SK-N-SH (cell line): ENCODE measurements at places on chromosomes 4 and X. TPM values are rescaled to one million over a fixed set of nuclear protein-coding genes. Genes with fewer than 3 reads are reported as not detected.

DNA sequence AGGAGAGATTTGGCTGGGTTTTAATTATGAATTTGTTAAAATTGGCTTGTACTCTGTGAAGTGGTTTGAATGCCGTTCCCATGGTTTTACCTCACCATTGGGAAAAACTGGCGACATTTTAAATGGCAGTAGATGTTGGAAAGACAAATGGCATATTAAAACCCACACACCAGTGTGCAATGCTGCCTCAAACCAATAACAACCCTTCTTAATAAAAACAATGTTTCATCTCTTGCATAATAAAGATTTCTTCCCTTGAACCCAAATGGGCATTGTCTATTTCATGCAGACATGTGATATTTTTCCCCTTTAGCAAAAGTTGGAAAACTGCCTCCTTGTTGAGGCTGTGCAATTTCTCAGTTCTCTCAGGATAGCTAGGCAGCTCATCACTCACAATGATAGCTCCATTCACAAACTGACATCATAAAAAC lies 33.7 kb downstream of the GABRB1 start:
- DNase-seq, result no peak

DNA sequence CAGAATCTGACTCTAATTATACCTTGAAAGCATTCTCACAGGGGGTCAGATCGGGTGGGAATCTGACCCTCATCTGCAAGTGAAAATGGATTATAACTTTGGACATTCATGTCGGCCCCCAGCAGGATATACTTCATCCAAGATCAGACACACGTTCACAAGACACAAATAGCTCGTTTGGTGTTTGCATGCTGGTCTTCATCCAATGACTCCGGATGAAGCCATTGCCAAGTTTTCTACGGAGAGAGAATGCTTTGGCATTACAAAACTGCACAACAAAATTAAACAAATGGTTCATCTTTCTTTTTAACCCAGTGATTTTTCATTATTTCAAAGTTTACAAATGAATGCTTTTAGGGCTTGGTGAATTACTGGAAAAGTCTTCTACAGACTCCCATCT lies 105.5 kb downstream of the MID1 start:
- no peak for DNase-seq

GRCh38 chrX:153669174-153669890 lies 4.3 kb downstream of the PNCK start:
- peak; percentile 83 for DNase-seq

GRCh38 chr4:73067971-73068394 lies 1.5 kb downstream of the COX18 start:
- no peak for DNase-seq

DNA sequence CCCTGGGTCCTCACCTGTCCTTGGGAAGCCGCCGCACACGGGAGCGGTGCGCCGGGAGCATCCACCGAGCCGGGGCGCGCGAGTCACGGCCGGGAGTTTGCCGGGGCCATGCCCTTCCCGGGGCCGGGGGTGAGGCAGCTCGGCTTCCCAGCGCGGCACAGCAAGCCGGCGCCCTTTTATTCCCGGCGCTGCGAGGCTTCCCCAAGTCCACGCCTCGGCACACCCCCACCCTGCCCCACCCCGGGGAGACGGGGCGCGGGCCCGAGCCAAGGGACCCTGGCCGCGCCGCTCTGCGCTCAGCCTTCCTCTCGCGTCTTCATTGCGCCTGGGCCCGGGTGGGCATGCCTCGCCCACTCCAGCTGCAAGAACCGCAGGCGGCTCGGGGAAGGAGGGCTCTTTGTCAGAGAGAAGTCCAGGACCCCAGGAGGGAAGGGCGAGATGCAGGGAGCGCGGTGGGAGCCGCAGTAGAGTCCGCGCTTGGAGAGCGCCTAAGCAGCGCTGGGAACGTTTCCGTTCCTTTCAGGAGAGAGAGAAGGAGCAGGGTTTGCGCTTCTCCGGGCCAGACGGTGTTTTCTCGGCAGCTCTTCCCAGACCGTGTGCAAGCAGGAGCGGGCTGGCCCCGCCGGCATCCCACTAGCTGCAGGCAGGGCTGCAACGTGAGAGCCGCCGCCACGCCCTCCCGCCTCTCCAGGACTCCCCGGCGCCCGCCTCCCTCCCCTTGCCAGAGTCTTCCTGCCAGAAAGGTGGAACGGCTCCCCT lies at the start of gene MXRA5:
MXRA5 (minus strand) TSS at position 152 of the 759 bp plus-strand sequence. CDS start 2,819 bp downstream, outside the sequence.
- DNase-seq, result peak; percentile 13

GRCh38 chr4:86302251-86302650 lies 57.6 kb downstream of the MAPK10 start:
- peak; percentile 36 for DNase-seq

- no peak for DNase-seq
Observed at GRCh38 chrX:50762578-50762977, 51.4 kb downstream of the SHROOM4 start.

- DNase-seq, result no peak
Observed at GRCh38 chrX:86507331-86507730, 359.1 kb downstream of the DACH2 start.

DNA sequence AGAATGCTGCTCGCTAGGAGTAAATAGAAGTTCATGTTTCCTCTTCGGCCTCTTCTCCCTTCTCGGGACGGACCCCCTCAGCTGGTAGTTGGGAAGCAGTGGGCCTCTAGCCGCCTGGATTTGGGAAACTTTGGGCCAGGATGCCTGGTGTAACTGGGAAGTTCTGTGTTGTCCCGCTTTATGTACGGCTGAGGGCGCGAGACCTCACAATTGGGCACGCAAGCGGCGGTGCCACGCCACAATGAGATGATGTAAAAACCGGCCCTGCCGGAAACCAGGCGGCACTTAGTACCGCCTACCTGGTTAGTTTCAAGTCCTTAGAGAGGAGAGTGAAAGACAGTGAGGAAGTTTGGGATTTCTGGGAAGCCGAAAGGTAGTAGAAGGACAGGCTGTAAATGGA lies at the start of gene CT83:
CT83 (minus strand) TSS at position 155 of the 400 bp plus-strand sequence; CDS start at position 35, 120 bp downstream.
- no peak for DNase-seq

- no peak for DNase-seq
Observed at GRCh38 chrX:151825007-151825406, 87.7 kb upstream of the MAGEA4 start.

GRCh38 chr4:106370214-106370613 lies 1.6 kb upstream of the GIMD1 start:
- no peak for DNase-seq

DNA sequence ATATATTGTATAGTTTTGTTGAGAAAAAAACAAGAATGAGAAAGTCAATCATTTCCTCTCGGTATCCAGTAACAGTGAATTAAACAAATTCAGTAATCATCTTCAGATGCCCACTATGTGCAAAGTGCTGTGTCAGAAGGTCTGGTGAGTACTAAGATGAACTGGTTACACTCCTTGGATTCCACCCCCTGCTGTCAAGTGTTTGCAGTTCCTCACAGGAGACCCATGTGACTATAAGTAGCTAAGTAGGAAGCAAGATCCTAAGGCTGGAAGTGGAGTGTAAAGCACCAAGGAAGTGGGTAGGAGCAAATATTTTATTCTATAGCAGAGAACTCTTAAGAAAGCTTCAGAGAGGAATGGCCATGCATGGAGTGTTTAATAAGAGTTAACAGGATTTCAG lies 73.6 kb downstream of the SNX25 start:
- DNase-seq, result no peak

- no peak for DNase-seq
Observed at GRCh38 chr4:1776521-1777161, 16.5 kb upstream of the FGFR3 start.

Gene NUP54
- polyA plus RNA-seq, result 19.4 and 20.4 TPM in 2 replicates

Gene TRMT44
- polyA plus RNA-seq, result 6.0 and 6.9 TPM in 2 replicates

Gene REELD1
- polyA plus RNA-seq, result not detected in 2 replicates
